ENCODE measurements at places on chromosomes 12 and 14.

- DNase-seq: no peak
Observed at GRCh38 chr14:91273885-91274273, 29.4 kb upstream of the GPR68 start.

GRCh38 chr12:113812411-113813228, 153.5 kb downstream of the RBM19 start:
- no peak for DNase-seq

DNA sequence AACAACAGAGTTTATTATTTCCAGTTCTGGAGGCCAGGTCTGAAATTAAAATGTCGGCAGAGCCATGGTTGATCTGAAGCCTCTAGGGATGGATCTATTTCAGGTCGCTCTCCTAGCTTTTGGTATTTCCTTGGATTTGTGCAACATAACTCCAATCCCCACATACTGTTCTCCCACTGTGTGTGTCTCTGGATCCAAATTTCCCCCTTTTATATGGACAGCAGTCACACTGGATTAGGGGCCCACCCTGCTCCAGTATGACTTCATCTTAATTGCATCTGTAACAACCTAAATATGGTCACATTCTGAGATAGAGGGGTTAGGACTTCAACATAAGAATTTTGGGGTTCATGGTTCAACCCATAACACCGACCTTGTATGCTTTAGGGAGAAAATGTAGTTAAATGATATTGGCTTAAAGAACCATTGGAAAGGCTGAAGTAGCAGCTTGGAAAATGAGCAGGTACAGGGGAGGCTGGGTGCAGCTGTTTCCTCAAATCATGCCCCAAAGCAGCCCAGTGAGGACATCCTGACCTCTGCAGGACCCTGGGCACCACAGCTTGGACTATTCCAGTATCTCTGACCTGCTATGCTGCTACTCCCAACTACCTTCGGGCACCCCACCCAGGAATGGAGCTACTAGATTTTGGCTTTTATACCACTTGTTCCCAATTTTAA, 13.9 kb upstream of the MDM2 start:
- DNase-seq: no peak

DNA sequence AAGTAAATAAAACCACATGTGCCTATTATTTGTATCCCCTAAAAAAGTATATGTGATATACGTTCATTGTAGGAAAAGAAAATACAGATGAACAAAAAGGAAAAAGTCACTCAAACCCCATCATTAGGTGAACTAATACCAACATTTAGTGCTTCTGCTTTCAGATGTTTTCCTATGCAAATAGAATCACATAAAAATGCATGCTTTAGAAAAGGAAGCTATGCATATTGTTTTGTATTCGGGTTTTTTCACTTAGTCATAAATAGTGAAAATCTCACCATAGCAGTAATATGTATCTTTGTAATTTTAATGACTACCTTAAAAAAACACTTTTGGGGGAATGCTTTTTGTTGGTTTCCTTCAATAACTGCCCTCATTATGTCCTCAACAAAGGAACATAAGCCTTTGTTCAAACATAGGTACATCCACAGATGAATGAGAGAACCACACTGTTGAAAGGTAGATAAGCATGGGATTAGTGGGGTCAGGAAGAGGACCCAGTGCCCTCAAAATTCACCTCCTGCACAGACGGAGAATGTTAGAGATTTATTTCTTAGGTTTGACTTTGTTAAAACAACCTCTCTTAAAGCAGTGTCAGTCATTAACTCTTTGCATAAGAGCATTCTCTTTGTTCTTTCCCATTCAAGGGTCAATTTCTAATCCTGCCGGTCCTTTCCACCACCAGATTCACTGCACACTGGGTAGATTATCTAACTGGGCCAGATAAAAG, 6.5 kb downstream of the AMDHD1 start:
- no peak for DNase-seq

- DNase-seq: no peak
Observed at GRCh38 chr14:34208532-34208931, 253.5 kb downstream of the SPTSSA start.

- no peak for DNase-seq
Observed at GRCh38 chr14:36976571-36977023, 195.8 kb downstream of the SLC25A21 start.

DNA sequence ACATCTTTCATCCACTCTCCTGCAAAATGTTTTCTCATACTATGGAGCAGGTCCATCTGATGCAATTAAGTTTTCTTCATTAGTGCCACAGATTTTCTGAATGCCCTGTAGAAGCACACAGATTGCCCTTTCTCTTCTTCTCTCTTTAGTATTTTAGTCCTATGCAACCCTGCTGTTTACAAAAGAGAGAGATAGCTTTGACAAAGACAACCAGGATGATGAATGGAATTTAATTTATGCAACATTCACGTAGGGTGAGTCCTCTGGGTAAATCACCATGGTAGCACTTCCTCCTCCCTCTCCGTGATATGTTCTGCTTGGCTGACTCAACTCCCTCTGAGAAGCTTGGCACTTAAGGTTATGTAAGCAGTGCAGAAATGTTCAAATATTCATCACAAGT, 400.9 kb upstream of the PDE3A start:
- no peak for DNase-seq

- DNase-seq: no peak
Observed at GRCh38 chr12:47850153-47851084, 30.7 kb upstream of the HDAC7 start.

GRCh38 chr12:111841236-111841749, 735 bp upstream of the MAPKAPK5 start:
- no peak for DNase-seq

DNA sequence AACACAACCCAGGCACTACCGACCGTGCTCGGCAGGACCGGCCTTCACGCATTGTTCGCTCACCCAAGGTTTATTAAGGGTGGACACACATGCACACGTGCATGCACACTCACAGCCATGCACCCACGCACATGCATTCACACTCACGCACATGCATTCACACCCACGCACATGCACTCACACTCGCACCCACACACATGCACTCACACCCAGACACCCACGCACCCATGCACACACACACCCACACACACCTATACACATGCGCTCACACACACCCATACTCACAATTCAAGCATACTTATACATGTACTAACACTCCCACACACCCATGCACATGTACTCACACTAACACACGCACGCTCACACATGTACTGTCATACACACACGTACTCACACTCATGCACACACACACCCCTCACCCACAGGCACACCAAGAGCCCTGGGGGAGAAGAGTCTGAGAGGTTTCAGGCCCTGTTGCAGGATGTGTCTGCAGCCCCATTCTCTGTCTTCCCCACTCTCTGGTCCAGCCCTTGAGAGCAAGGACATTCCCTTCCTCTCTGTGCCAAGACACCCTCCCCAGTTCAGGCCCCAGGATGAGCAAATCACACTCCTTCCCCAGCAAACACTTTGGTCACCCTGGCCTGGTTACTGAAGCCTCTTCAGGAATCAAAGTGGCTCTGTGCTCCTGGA, 49.4 kb upstream of the BCL11B start:
- no peak for DNase-seq

- DNase-seq: peak; percentile 57
Observed at GRCh38 chr14:64823305-64823861, 56.3 kb downstream of the SPTB start.

GRCh38 chr12:124923905-124924734, 9.7 kb upstream of the UBC start:
- DNase-seq: no peak

GRCh38 chr14:29913566-29913965, 14.1 kb downstream of the PRKD1 start:
- DNase-seq: no peak

DNA sequence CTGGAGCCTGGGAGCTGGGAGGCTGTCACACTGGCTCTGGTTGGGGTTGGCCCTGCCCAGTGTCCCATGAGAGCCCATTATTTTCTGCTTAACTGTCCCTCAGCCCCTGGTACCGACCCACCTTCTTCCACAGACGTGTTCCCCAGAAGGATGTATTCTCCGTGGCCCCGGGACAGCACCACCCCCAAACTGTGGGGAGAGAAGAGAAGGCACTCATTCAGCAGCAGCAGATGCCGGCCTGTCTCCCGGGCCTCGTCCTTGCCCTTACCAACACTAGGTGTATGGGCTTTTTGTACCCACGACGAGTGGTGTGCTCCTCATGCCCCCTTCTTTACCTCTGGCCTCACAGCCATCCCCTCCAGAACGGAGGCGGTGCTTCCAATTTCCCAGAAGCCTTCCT, 38.1 kb downstream of the LRTM2 start:
- DNase-seq: no peak

DNA sequence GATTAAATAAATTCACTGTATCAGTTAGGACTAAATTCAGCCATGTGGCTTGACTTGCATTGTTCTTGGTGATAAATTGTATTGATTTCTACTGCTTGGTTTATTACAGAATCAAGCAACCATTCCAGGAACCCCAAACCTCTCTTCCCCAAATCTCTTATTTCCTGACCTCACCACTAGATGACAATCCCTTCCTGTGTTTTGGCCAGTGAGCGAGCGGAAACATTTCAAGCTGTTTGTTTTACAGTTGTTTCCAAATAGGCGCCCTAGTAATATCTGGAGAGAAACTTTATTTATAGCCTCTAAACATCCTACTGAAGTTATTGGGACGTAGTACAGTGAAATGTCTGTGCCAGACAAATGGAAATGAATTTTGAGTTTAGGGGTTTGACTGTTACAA, 161.1 kb downstream of the SNAPC1 start:
- no peak for DNase-seq

GRCh38 chr12:53268630-53269562, 797 bp downstream of the ESPL1 start:
- DNase-seq: no peak

DNA sequence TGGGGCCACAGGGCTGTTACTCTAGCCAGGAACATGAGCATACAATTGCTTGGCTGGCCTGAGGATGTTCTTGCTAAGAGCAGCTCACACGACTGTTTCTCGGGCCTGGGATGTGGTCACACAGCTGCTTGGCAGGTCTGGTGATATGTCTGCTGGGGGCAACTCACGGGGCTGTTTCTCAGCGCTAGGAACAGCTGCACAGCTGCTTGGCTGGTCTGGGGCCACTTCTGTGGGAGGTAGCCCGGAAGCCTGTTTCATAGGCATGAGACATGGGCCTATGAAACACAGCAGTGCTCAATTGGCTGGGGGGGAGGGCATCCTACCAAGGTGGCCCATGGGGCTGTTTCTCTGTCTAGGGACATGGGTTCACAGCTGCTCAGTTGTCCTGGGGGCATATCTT, 73.4 kb upstream of the DDHD1 start:
- DNase-seq: no peak

DNA sequence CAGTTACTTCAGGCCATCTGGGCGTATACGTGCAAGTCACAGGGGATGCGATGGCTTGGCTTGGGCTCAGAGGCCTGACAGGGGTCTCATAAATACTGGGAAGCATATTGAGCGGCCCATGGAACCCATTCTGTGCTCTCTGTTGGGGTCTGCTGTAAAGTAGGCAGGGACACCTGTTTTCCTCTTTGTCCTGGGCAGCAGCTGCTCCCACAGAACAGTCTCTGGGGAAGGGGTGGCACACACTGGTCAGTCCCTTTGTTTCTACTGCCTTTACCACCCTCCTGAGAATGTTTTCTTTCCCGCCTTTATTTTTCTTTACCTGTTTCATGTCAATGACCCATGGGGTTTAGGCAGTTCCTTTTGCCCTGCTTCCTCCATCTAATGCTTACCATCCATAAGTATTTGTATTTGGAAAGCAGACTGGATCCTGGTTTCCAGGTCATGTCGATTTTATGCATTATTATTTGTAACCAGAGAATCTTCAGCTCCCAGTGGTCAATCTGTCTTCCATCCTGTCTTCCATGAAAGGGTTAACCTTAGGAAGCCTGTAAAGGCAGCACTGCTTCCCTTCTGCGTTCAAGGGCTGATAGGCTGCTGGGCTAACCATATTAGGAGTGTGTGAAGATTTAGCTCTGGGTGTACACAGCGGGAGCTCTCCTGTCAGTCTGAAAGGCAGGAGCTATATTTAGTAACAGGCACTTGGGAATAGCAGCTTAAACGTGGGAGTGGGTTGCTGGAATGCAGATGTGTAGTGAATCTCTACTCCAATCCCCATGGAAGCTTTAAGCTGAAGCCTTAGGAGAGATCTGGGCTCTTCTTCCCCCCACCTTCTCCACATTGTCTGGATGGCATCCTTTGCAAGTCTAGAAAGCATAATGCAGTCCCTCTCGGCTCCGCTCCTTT, 124.0 kb downstream of the DYRK2 start:
- no peak for DNase-seq

GRCh38 chr14:53683229-53683628, 273.4 kb downstream of the BMP4 start:
- DNase-seq: no peak

DNA sequence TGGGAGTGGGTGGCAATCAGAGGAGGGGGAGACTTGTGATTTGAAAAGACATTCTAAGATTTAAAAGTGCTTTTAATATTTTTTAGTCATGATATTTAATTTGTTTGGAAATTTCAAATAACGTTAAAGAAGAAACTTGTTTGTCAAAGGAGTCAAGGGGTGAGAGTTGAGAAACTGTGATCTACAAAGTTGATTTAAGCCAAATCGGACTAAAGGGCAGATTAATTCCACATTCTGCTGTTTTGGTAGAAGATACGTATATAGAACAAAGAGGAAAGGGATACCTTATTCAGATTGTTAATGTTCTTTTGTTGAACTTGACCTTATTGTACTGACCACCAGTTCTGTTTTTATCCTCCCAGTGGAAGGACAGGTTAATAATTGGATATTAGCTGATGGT, 6.7 kb downstream of the EIF4B start:
- no peak for DNase-seq

GRCh38 chr12:130097342-130097741, 64.9 kb upstream of the FZD10 start:
- DNase-seq: no peak

DNA sequence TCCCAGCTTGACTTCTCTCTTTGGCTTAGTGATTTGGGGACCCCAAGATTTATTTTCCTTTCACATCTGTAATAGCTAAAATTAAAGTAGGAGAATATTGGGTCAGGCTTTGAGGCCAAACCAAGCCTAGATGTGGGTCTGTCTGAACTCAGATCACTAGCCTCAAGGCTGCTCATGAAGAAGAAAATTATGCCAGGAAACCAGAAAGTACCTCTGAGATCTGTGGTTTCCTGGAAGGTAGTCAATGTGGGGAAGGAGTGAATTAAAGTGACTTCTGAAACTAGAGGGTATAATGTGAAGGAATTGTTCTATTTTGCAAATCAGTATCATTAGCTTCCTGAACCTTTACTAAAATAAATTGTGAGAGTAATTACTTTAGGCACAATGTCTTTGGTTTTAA, 13.4 kb upstream of the CLEC12A start:
- no peak for DNase-seq

DNA sequence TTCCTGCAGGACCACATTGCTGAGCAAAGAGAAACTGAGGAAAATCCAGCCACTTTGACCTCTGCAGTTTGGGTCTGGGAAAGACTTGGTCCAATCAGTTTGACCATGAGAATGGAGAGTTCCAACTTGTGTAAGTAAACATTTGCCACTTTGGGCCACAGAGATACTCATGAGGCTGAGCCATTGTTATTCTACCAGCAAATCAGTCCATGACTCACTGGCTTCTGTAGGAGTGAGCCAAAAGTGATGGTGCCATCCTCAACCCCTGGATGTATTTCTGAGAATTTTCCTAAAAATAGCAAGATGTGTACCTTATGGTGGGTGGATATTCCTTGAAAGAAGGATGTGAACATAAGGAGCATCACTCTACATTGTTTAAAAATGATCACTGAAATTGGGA, 192.9 kb upstream of the OR4E1 start:
- DNase-seq: no peak
